ENCODE measurements at places on chromosomes 4 and X.
A peak's percentile ranks its signal among the peaks of the same experiment; 100 is the strongest.

- DNase-seq = no peak
Observed at GRCh38 chrX:73964579-73964978, 339.4 kb upstream of the ZCCHC13 start.

GRCh38 chr4:128298146-128298758, 10.6 kb upstream of the PGRMC2 start:
- DNase-seq = no peak

DNA sequence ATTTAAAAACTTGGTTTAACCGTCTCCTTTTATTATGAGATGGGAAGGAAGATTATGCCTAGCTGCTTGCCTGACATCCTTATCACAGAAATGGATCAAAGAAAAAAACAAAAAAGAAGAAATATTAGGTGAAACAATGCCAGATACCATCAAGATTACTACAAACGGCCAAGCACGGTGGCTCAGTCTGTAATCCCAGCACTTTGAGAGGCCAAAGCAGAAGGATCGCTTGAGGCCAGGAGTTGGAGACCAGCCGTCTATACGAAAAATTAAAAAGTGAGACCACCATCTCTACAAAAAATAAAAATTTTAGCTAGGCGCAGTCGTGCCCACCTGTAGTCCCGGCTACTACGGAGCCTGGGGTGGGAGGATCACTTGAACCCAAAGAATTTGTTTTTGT, 2.3 kb downstream of the FRYL start:
- DNase-seq = no peak

DNA sequence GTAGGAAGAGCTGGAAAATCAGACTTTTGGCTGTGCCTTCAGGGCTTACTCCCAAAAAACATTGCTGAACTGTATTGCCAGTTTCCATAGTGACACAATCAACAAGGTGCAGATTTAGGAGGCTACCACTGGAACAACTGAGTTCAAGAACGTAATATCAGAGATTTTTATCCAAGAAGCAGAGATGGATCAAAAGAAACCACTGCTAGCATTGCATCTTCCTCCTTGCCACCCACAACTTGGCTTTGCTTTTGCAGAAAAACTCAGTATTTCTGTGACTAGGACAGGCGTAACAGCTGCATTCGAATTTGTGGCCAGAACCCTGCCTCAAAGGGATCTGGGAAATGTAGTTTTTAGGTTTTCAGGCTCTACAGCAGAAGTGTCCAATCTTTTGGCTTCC, 27.8 kb upstream of the WDFY3 start:
- peak; percentile 37 for DNase-seq

GRCh38 chr4:105451346-105451745, 22.5 kb downstream of the PPA2 start:
- no peak for DNase-seq

GRCh38 chr4:109559625-109559982, 442 bp upstream of the MCUB start:
- DNase-seq = peak; percentile 60

DNA sequence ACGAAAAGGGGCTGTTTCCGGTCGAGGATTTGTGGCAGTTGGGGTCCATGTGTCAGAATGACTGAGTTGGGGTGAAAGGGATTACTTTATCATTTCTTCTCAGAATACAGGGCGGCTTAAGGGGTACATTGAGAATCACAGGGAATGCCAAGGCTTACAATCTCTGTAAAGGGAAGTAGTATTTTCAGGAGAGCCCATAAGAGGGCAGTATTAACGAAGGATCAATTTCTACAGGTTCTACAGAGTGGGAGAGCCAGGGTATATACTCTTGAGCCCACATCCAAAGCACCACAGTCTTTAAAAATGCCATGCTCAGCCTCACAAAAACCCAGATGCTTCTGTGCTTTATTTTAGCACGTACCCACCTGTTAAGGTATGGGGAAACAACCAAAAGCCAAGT, 67.7 kb upstream of the ZXDA start:
- DNase-seq = no peak

- no peak for DNase-seq
Observed at GRCh38 chr4:183532821-183533220, 28.0 kb downstream of the ING2 start.

- DNase-seq = no peak
Observed at GRCh38 chr4:105714071-105714521, 5.5 kb downstream of the GSTCD start.

- no peak for DNase-seq
Observed at GRCh38 chr4:156326246-156326645, 372.6 kb upstream of the CTSO start.

GRCh38 chr4:40648742-40649281, 19.1 kb upstream of the RBM47 start:
- no peak for DNase-seq

- no peak for DNase-seq
Observed at GRCh38 chrX:1102786-1103185, 109.7 kb downstream of the CRLF2 start.

GRCh38 chr4:6201580-6202091, 1.3 kb upstream of the JAKMIP1 start:
- DNase-seq = no peak

DNA sequence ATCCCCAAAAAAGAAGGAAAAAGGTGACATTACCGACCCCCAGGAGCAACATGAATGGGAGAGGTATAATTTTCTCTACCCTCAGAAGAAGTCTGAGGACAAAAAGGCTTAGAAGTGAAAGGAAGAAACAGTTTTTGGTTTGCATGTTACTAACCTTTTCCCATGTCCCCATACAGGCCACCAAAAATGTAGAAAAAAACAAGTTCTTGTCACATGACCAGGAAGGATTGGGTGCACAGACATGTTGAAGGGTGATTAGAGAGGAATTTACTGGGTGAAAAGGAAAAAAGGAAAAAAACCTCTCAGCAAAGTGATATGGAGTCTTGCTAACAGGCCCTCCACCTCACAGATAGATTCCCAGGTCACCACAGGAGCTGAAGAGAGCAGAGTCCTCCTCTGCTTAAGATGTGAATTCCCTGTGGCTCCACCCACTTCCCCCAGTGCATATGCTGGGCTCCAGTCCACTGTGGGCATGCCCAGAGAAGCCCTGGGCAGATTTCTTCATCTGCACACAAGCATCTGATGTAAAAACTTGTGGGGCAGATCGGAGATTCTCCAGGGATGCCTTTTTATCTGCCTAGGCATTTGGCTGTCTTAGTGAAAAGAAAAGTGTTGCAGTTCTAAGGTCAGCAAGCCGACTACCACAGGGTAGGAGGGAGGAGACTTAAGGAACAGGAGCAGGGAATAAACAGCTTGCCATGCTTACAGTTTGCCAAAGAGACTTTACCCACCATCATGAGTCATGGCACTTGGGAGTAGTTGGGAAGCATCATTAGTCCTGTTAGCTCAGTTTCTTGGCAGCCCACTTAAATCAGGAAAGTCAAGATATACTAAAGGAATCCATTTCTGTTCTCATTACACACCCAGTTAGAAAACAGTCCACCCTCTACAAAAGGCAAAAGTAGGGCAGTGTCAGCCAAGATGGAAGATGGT, 25.0 kb upstream of the PASD1 start:
- no peak for DNase-seq

- no peak for DNase-seq
Observed at GRCh38 chr4:13208558-13209193, 275.5 kb downstream of the RAB28 start.

GRCh38 chrX:2650865-2651264, 40.2 kb upstream of the CD99 start:
- DNase-seq = no peak

DNA sequence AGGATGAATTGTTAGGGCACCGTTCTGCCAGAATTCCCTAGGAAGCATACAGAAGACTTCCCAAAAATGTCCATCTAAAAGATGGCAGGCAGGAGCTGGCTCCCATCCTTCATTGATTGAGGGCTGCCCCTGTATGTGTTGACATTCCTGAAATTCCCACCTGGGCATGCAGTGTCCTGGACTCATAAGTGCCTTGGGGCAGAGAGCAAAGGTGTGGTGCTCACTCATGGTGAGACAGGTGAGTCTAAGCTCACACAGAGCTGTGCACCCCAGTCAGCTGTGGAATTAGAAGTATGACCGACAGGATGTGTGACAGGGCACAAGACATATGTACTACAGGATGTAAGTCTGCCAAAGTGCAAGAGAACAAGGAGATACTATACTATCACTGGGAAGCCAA, 271.9 kb downstream of the MID1IP1 start:
- DNase-seq = no peak

DNA sequence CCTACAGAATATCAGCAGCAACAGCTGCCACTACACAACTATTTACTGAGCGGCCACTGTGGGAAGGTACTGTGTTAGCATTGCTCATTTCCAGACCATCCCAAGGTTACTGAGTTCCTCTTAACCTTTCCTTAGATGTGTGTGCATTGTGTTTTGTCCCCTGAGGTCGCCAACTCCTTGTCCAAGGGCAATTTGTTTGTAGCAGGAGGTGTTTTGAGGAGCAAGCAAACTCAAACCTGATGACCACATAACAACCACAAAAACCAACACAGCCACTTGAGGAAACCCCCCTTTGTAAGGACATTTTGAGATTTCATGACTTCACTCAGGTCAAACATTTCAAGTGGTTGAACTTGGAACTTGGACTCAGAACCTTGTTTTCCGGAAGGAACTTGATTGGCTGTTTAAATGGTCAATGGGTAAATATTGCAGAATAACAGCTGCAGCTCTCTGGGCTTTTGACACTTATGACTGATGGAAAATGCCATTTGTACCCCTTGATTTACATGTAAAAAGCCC, 122.3 kb downstream of the MID1IP1 start:
- DNase-seq = no peak

- DNase-seq = no peak
Observed at GRCh38 chrX:17020851-17021821, 74.7 kb downstream of the REPS2 start.
